ENCODE measurements at places on chromosomes 13 and 19.

DNA sequence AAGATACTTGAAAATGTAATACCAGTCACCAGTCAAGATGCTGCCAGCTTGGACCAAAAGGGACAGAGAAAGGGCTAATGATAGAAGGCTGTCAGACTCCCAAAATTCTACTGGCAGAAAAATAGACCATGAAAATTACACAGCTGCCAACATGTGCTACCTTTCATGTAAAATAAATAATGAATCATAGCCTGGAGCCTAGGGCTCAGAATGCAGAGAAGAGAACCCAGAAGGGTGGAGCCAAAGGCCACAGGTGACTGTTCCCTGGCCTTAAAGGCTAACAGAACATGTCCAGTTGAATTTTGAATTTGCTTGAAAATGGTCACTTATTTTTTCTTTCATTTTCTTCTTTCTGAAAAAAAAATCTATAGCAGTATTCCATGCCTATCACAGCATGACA lies 1827.0 kb upstream of the MIR17HG start:
- no peak for DNase-seq

GRCh38 chr19:41688098-41688497 lies at the start of gene CEACAM7:
CEACAM7 (minus strand) TSS chr19:41688270; CDS start chr19:41688165, 105 bp downstream.
- no peak for DNase-seq

DNA sequence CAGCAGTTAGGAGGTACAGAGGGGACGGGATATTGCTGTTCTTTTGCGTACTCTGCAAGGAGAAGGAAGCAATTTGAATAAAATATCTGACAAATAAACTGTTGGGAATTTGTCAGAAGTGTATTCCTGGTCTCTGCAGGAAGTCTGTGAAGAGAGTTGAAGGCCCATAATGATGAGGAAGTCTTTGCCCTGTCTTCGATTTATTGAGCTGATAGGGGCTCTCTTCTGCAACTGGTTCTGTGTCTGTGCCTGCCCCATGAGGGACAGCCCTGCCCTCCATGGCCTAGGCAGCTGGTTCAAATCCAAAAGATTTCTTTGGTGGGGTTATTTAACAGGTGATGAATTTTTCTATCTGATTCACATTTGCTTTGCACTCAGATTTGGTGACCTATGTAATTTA lies 339.7 kb upstream of the EDNRB start:
- DNase-seq = no peak

GRCh38 chr19:55149078-55150003 lies at the start of gene TNNT1:
TNNT1 (minus strand) TSS chr19:55149206; CDS start chr19:55147157, 2,049 bp downstream.
- DNase-seq = no peak

GRCh38 chr13:58994777-58995176 lies 1169.0 kb downstream of the DIAPH3 start:
- DNase-seq = no peak

DNA sequence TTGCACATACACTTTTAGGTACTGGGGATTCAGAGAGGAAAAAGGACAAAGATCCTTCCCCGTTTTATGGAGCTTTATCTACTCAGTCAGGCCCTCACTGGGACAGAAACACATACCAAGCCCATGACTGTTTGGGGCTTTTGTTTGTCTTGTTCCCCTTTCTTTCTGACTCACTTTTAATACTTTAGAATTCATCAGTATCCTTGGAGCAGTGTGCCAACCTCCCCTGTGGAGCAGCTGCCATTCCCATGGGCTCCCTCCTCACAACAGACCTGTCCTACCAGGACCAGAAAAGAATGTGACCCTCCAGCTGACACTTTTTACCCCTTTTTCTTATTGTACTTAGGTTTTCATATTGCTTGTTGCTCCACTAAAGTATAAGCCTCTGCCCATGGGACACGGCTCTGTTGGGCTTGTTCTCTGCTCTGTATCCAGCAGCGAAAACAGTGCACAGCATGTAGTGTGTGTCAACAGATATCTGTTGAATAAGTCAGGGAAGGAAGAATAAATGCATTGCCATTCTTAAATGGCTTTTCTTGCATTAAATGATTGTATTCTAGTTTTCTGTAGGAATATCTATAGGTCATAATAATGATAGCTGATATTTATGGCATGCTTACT lies 431.1 kb downstream of the EFNB2 start:
- no peak for DNase-seq

GRCh38 chr19:34644991-34645461 lies 31.9 kb downstream of the SCGB2B2 start:
- DNase-seq = no peak

DNA sequence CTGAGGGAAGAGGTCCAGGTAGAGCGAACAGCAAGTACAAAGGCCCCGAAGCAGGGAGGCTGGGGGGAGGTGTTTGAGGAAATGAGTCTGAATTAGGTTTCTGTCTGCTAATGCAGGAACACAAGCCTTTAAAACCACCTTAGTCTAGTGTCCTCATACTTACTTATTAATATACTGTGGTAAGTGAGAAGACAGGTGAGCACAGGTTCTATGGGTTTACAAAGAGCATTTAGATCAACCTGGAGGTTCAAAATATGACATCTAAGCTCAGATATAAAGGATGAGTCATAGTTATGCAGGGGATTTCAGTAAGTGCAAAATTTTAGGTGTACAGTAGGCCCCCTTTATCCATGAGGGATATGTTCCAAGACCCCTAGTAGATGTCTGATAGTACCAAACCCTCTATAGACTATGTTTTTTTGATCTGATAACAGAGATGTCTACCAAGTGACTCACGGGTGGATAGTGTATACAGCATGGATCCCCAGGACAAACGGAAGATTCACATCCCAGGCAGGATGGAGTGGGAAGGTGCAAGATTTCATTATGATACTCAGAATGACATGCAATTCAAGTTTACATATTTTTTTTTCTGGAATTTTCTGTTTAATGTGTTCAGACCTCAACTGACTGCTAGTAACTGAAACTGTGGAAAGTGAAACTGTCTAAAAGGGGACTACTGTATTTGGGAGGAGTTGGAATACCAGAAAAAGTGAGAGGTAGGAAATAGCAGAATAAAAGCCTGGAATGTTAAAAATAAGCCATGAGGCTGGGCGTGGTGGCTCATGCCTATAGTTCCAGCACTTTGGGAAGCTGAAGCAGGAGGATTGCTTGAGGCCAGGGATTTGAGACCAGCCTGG lies 18.2 kb upstream of the MED4 start:
- DNase-seq = no peak

GRCh38 chr13:113157206-113157928 lies 1.1 kb upstream of the PROZ start:
- peak; percentile 49 for DNase-seq

DNA sequence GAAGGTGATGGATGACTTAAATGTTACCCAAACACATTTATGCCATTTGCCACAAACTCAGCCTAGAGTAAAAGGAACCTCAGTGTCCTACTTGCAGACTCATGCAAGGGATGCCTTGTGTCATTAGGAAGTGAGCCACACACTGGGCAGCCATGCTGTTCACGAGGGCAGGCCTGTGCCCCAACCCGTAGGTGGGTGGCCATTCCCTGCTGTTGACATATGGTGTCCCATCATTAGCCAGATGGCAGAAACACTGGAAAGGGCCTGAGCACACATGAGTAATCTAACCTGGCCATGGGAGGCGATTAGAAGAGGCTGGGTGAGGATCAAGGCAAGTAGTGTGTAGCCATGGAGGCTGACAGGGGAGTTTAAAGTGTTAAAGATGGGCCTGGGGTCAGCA lies 9.7 kb upstream of the LRCH1 start:
- no peak for DNase-seq

DNA sequence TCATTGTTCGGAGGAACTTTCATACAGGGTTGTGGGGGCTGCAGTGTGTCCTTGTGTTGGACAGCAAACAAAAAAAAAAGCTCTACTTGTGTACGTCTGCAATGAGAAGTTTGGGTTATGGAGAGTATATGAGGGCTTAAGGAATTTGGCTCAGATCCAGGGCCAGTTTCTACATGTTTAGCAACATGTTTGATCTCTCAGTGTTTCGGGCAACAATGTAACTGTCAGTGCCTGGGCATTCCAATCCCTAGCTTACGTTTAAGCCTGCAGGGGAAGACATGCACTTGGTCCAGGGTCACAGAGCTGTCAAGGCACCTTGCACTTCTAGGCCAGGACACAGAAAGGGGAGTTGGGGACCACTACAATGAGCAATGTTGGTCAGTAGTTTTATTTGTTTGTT lies 13.9 kb downstream of the ZNF543 start:
- no peak for DNase-seq

GRCh38 chr19:34310494-34310981 lies 54.5 kb upstream of the GPI start:
- DNase-seq = no peak

DNA sequence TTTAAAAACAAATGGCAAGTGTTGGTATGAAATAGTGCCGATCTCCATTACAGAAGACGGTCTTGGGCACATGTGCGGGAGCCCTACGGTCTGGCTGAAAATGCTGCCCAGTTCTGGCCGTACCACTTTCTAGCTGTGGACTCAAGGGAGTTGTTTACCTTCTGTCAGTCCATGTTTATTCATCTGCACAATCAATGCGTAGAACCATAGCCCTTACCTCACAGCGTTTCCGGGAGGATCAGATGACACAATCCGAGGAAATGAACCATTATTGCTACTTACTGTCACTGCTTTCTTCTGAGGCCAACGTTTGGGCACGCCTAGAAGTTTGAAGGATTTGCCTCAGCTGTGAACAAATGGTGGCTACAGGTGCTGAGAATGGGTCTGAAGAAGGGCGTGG lies 31.2 kb downstream of the GADD45B start:
- DNase-seq = peak; percentile 75

GRCh38 chr19:33388231-33388724 lies 14.8 kb downstream of the CEBPG start:
- DNase-seq = no peak

DNA sequence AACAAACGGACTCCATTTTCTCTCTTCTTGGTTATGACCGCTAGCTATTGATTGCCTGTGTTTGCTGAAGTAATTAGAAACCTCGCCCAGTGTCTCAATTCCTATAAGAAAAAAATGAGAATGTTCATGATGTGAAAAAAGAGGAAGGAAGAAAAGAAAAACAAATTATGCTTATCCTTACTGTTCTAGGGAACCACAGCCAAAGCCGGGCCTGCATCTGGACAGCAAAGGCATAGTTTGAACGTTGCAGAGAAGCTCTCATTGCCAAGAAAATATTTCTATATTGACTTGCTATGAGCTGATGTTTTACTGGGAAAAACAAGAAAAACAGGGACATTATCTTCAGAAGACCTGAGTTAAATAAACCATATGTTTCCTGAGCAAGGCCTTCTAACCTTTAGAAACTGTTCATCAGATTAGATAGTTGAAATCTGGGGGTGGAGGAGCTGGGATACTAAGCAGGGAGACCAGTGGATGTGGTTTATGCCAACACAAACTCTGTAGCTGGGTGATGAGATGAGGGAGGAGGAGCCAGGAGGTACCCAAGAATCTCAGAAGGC lies 55.0 kb downstream of the EFNB2 start:
- no peak for DNase-seq

DNA sequence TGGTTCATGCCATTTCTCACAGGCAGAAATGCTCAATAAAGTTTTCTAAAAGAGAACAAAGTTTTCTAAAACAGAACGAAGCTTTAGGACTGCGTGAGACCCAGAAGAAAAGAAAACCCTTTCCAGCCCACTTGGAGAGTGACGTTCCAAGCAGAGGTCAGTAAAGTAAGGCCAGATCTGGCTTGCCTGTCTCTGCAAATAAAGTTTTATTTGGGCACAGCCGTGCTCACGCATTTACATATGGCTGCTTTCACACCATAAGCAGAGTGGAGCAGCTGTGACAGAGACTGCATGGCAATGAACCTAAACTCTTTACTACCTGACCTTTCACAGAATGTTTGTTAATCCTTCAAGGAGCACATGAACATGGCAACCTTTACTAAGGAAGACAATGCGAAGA lies 23.6 kb downstream of the IRS2 start:
- no peak for DNase-seq

GRCh38 chr13:31878052-31878451 lies 138.7 kb downstream of the RXFP2 start:
- DNase-seq = no peak

- no peak for DNase-seq
Measured at GRCh38 chr13:53174545-53174944, 145.9 kb downstream of the OLFM4 start.

- DNase-seq = no peak
Measured at GRCh38 chr13:66468656-66469055, 761.5 kb downstream of the PCDH9 start.

DNA sequence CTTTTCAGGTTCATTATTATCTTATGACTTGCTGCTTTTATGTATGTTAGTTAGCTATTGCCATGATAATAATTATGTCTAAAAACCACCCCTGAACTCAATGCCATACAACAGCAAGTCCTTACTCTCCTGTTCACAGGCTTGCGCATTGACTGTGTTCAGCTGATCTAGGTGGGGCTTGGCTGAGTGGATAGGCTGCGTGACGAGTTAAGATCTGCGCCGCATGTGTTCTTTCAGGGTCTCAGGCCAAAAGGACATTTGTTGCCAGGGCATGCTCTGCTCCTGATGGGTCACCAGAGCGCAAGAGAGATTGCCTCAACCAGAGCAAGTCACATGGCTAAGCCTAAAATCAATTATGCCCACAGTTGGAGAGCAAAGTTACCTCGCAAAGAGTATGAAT lies 859 bp downstream of the ZNF568 start:
- no peak for DNase-seq

DNA sequence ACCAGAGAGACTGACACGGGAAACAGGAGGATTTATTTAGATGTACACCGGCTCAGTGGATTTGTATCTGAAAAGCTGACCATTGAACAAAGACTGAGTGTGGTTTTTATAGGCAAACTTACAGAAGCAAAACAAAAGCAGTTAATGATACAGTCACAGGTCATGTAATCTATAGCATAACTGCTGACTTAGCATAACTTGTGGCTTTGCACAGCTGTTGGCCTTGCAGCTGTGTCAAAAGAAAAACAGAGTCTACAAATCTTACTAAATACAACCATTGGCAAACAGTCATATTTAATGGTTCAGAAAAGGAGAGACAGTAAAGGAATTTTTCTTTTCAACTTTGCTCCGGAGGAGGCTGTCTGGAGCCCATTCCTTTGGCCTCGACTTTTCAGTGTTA lies 2.3 kb upstream of the ILF3 start:
- no peak for DNase-seq
